ENCODE measurements at places on chromosomes 6 and 20.

GRCh38 chr6:12718015-12718414 is 1.4 kb downstream of the PHACTR1 start:
- peaks cover 5% of the 10 kb centered on the region for H3K27me3 ChIP-seq
- no peak overlapping the region for H3K4me3 ChIP-seq
- no peaks in the 10 kb centered on the region for H3K36me3 ChIP-seq

DNA sequence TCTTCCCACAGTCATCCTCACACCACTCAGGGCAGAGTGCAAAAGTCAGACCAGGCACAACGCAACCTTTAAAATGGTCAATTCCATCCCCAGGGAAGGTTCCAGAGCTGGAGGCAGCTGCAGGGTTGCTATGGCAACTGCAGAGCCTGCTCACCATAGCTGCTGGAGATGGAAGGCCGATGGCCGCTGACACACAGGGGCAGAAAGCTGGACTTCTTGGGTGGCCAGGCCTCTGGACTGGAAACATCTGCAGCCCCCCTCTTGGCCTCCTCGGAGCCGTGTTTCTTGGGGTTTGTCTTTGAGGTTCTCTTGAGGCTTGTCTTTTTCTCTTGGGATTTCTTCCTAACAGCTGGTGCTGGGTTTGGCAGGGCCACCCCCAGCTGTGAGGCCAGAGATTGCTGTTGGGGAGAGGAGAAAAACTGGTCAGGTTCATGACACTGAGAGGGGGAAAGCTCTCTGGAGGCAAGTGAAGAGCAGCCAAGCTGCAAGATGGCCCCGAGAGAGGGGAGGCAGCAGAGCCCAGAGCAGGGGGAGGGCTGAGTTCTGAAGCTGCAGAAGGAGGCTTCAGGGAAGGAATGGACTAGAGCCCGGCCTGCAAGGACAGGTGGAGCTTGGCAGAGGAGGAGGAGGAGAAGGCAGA is 10.2 kb downstream of the BNIP5 start:
- no peaks in the 10 kb centered on the region for H3K4me1 ChIP-seq
- no peak for DNase-seq
- H3K27me3 ChIP-seq: peaks cover 21% of the 10 kb centered on the region
- H3K27ac ChIP-seq: no peak overlapping the region

GRCh38 chr6:125227244-125227643 is 73.7 kb downstream of the TPD52L1 start:
- no peaks in the 10 kb centered on the region for H3K27me3 ChIP-seq
- H3K36me3 ChIP-seq: no peaks in the 10 kb centered on the region
- H3K4me3 ChIP-seq: no peak overlapping the region

GRCh38 chr6:169791721-169792131 is 40.3 kb downstream of the ERMARD start:
- H3K4me3 ChIP-seq: no peak overlapping the region
- DNase-seq: no peak
- H3K36me3 ChIP-seq: no peaks in the 10 kb centered on the region
- no peak overlapping the region for H3K27ac ChIP-seq

DNA sequence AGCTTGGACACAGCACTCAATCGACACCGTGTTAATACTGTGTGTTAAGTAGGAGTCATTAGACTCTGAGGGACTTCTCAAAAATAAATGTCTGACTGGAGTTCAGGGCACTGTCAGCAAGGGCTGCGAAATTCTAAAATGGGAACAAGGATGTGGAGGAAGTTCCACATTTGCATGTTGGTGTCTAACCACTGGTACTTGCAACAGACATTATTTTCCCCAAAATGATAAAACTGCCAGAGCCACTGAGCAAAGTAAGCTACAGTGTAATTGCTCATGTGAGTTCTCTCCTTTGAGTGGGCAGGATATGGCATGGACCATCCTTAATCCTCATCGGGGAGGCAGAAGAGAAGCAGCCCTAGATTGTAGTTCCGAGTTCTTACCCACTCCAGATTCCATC is 215.9 kb downstream of the SLC24A3 start:
- no peak overlapping the region for H3K4me3 ChIP-seq
- no peaks in the 10 kb centered on the region for H3K27me3 ChIP-seq
- H3K36me3 ChIP-seq: no peaks in the 10 kb centered on the region

- H3K4me1 ChIP-seq: peaks cover 13% of the 10 kb centered on the region
- H3K4me3 ChIP-seq: no peak overlapping the region
- no peaks in the 10 kb centered on the region for H3K27me3 ChIP-seq
- H3K27ac ChIP-seq: no peak overlapping the region
- no peak for DNase-seq
Measured at GRCh38 chr6:87660226-87660911, 41.7 kb downstream of the AKIRIN2 start.

GRCh38 chr6:83633609-83634008 is 75.3 kb downstream of the SNAP91 start:
- H3K27ac ChIP-seq: no peak overlapping the region
- no peaks in the 10 kb centered on the region for H3K36me3 ChIP-seq
- no peaks in the 10 kb centered on the region for H3K4me1 ChIP-seq

GRCh38 chr6:154426997-154427396 is 70.4 kb upstream of the IPCEF1 start:
- H3K36me3 ChIP-seq: no peaks in the 10 kb centered on the region
- H3K27me3 ChIP-seq: no peaks in the 10 kb centered on the region
- H3K27ac ChIP-seq: no peak overlapping the region
- no peaks in the 10 kb centered on the region for H3K4me1 ChIP-seq

GRCh38 chr6:43267619-43268354 is 24.5 kb downstream of the TTBK1 start:
- no peak overlapping the region for H3K4me3 ChIP-seq
- no peak for DNase-seq
- H3K4me1 ChIP-seq: peaks cover 14% of the 10 kb centered on the region
- no peak overlapping the region for H3K27ac ChIP-seq

DNA sequence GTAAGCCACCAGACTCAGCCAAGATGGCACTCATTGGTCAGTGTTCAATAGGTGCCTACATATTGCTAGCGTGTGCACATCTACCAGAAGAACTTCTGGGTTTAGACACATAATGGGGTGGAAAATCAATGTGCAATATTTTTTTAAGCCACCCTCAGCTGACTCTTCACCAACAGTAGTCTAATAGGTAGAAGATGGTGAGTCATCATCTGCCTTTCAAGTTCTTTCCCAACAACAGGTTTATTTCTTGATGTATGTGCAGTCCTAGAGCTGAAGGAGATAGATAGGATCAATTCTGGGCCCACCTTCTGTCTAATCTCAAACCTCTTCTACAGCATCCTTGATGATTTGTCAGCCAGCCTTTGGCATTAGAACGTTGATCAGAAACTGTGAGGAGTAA is 41.3 kb downstream of the IRAK1BP1 start:
- peaks cover 4% of the 10 kb centered on the region for H3K36me3 ChIP-seq
- no peak overlapping the region for H3K27ac ChIP-seq
- no peak for DNase-seq
- peaks cover 15% of the 10 kb centered on the region for H3K27me3 ChIP-seq

DNA sequence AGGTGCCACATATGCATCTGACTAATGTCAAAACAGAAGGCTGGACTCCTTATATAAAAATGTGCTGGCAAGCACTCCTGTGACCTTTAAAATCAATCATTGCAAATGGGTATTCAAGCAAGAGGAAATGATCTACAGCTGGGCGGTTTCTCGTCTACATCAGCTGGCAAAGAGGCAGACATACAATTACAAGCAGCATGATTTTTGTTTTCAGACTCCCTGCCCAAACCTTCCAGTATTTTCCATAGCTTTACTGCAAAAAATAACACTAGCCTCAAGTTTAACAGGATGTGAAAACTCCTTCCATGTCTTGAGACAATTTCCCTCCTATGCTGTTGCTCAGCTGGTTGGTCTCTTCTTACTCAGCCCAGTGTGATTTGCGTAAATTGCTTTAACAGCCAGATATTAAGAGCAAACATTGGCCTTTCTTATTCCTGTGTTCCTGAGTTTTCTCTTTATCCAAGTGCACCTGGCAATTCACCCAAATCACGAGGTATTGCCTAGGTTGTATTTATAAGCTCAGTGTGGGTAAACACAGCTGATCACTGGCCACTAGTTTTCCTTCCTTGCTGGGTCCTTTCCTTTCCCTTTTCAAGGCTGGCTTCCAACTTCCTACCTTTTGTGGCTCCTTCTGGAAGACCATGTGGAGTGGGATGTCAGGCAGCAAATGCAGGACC is 130.4 kb downstream of the MOXD1 start:
- peaks cover 5% of the 10 kb centered on the region for H3K27me3 ChIP-seq
- no peak overlapping the region for H3K4me3 ChIP-seq
- DNase-seq: no peak
- no peaks in the 10 kb centered on the region for H3K4me1 ChIP-seq
- H3K27ac ChIP-seq: no peak overlapping the region
